ENCODE measurements at places on chromosomes 3 and 15. TPM values are rescaled to one million over a fixed set of nuclear protein-coding genes. Genes with fewer than 3 reads are reported as not detected.

The EFHB gene
- total RNA-seq: 0.76 TPM

- no peak overlapping the region for H3K4me3 ChIP-seq
- no peaks in the 10 kb centered on the region for H3K36me3 ChIP-seq
- DNase-seq: no peak
- peaks cover 23% of the 10 kb centered on the region for H3K4me1 ChIP-seq
Measured at GRCh38 chr3:128399221-128399915, 67.3 kb downstream of the DNAJB8 start.

GRCh38 chr15:89138999-89139612 lies 50.9 kb downstream of the ABHD2 start:
- no peaks in the 10 kb centered on the region for H3K36me3 ChIP-seq
- H3K27ac ChIP-seq: no peak overlapping the region
- H3K4me3 ChIP-seq: no peak overlapping the region
- H3K27me3 ChIP-seq: no peaks in the 10 kb centered on the region
- no peak for DNase-seq

DNA sequence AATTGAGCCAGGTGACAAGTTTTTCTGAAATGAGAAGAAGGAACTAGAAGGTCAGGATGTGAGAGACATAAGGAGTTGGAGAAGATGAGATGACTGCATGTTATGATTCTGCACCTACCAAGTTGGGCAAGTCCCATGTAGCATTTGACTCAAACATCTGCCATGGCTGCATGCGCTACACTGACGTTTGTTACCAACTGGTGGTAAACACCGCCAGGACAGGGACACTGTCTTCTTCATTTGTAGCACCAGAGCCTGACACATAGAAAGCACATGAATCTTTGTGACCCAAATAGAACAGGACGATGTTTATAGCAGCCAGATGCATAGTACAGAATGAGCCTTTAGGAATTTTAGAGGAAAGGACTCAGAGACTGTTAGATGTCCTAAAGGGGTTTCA lies 236.7 kb downstream of the MYRIP start:
- no peaks in the 10 kb centered on the region for H3K27me3 ChIP-seq
- H3K4me3 ChIP-seq: no peak overlapping the region
- H3K4me1 ChIP-seq: no peaks in the 10 kb centered on the region
- no peak for DNase-seq

GRCh38 chr3:69324362-69325025 lies 61.4 kb downstream of the FRMD4B start:
- no peak overlapping the region for H3K4me3 ChIP-seq
- H3K27me3 ChIP-seq: no peaks in the 10 kb centered on the region
- no peak for DNase-seq
- H3K27ac ChIP-seq: no peak overlapping the region
- H3K36me3 ChIP-seq: no peaks in the 10 kb centered on the region

- no peaks in the 10 kb centered on the region for H3K36me3 ChIP-seq
- H3K27ac ChIP-seq: no peak overlapping the region
- H3K4me3 ChIP-seq: no peak overlapping the region
- no peak for DNase-seq
- peaks cover 4% of the 10 kb centered on the region for H3K27me3 ChIP-seq
Measured at GRCh38 chr3:50606596-50606995, 5.0 kb downstream of the CISH start.

Data from glutamatergic neuron (in vitro differentiated cells).